ENCODE measurements at places on chromosomes 4 and X.
A peak's percentile ranks its signal among the peaks of the same experiment; 100 is the strongest.

DNA sequence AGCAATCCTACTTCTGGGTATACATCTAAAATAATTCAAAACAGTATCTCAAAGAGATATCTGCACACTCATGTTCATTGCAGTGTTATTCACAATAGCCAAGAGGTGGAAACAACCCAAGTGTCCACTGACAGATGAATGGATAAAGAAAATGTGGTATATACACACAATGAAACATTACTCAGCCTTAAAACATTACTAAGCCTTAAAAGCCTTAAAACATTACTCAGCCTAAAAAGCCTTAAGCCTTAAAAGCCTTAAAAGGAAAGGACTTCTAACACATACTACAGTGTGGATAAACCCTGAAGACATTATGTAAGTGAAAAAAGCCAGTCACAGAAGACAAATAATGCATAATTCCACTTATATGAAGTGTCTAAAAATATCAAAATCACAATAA is 40.3 kb upstream of the TFDP3 start:
- peak; percentile 68 for DNase-seq

DNA sequence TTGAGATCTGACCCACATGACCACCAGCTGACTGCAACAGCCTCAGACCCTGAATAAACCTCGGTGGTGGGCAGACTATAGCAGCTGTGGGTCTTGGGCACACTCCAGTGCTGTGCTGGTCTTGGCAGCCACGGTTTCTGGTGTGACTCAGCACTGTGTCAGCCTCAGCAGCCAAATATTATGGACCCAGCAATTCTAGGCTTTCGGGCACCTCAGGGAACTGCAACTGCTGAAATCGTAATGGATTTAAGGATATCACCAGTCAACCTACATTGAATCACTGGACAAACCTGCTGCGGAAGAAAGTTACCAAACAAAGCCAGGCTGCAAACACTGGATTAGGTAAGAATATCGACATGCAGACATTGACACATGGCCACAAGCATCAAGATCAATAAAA is 10.5 kb upstream of the UBE2NL start:
- peak; percentile 60 for DNase-seq

DNA sequence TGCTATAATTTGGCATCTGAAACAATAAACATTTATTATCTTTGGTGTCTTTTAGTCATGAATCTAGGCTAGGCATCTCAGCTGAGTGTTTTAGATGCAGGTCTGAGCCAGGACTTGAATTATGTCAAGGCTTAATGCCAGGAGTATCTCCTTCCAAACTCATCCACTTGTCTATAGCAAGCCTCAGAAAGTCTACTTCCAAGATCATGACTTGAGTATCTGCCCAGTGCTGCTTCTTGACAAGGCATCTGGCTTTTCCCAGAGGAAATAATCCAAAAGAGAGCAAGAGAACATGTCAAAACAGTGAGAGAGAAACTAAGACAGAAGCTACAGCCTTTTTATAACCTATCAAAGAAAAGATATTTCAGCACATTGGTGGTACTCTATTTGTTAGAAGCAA is 1052.1 kb upstream of the PCDH10 start:
- no peak for DNase-seq

GRCh38 chr4:32661229-32661628 is 1941.1 kb downstream of the PCDH7 start:
- no peak for DNase-seq

GRCh38 chrX:137031517-137032340 is 2.1 kb downstream of the GPR101 start:
- DNase-seq = peak; percentile 55

DNA sequence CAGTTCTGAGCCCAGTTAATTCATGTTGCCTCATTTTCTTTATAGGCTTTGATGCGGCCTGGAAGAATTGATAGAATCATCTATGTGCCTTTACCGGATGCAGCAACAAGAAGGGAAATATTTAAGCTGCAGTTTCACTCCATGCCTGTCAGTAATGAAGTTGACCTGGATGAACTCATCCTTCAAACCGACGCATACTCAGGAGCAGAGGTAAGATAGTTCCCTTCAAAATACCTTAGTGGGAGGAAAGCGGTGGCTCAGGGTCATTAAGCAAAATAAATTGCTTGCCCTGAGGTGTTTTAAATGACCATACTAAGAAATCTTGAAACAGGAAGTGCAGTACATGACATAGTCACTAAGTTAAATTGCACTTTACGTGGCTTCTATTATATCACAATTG is 140.6 kb upstream of the SPRY1 start:
- DNase-seq = no peak

GRCh38 chr4:89724716-89725115 is 112.2 kb downstream of the SNCA start:
- peak; percentile 91 for DNase-seq

DNA sequence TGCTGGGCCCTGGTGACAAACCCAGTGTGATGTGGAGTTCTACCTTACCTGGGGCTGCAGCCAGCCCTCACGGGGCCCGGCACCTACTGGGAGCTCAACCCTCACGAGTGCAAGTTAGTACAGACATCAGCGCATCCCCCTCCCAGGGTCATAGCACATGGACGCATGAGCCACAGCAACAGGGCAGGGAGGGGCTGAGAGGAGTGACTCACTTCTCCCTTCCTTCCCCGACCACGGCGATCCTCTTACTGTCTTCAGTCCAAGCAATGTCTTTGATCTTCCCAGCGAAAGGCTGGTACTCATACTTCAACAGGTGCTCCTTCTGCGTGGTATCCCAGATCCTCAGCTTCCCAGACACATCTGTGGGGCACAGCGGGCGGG is 17.8 kb downstream of the WDR1 start:
- DNase-seq = peak; percentile 82

DNA sequence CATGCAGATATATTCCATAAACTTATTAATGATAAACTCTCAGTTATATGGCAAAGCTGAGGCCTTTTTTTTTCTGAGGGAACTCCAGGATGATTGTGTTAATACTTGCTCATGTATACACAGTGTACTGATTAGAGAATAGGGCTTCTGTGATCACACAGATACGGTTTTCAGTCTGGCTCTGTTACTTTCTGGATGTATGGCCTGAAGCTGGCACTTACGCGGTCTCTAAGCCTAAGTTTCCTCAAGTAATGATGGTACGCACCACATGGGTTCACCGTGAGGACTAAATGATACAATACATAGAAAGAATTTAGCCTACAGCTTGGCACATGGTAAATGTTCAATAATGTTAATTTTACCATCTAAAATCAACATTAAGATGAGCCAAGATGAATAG is 73.8 kb downstream of the SEC24D start:
- DNase-seq = no peak

- DNase-seq = no peak
These were observed 22.0 kb downstream of the TNMD start for GRCh38 chrX:100606753-100607152.

DNA sequence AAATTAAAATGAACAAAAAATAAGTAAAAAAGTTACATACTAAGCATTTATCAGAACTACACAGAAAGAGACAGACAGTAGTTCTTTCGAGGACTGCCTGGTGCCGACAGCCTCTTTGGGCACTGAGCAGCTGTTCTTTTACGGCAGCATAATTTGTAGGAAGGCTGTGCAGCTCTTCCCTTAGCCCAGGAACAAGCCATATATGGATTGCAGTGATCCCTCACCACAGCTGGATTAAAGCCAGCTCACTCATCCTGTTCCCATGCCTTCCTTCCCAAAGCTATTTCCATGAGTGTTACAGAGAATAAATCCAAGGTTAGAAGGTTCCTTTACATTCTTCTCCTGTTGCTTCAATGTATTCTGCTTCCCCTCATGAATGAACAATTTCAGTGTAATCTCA is 71.7 kb downstream of the DDX60L start:
- DNase-seq = peak; percentile 94
